D721Med (cell line): ENCODE measurements at places on chromosomes 1 and 21.
A peak's percentile ranks its signal among the peaks of the same experiment; 100 is the strongest.

DNA sequence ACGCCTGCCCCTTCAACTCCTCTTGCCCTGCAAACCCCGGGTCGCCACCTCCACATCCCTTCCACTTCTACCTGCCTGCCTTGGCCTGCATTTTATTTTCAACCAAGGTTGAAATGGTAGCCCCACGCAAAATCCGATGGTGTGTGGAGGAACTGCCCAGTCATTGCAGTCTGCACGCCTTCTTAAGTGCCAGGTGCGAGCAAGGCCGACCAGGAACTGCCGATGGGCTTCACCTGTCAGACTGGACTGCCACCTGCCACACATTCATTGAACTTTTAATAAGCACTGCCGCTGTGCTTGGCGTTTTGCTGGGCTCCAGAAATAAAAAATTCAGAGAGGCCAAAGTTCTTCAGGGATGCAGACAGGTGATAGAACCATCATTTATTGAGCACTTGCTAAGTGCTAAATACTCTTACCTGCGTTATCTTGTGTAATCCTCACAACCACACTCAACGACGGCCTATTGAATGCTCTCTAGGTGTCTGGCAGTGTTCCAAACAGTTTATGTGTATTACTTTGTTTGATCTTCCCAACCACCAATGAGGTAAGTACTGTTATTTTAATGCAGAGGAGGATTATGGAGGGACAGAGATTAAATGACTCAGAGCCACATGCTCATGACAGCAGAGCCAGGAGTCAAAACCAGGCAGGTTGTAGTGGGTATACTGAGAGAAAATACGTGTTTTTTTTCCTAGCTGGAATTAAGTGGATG, 36.2 kb downstream of the CACHD1 start:
- peak; percentile 17 for DNase-seq

DNA sequence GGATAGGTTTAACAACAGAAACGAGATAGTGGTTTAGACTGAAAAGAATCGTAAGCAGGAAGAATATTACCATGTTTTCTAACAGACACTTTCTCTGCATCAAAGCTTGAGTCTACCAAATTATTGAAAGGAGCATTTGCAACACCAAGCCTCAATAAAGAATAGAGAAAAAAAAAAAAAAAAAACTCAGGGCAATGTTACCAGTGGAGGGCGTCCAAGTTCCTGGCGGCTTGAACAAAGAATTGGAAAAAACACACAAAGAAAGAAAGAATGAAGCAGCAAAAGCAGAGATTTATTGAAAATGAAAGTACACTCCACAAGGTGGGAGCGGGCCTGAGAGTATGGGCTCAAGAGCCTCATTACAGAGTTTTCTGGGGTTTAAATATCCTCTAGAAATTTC, 686.5 kb upstream of the ADGRL2 start:
- no peak for DNase-seq

- peak; percentile 61 for DNase-seq
These were observed 4.6 kb downstream of the KCNC4 start for GRCh38 chr1:110214454-110215404.

DNA sequence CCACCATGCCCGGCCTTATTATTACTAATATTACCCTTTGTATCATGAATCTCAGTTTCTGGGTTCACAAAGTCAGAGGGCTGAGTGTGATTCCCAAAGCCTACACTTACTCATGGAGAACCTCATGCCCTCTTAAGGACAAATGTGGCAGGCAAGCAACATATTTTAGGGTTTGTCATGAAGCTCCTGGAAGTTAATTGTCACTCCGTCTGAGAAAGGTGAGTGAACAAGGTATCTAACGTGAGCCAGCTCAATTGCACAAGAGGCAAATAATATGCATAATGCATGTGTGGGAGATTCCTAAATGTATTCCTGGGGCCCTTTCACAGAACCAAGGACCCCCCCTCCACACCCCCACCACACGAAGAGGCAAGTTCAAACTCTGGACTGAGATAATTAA, 10.1 kb upstream of the TIAM1 start:
- DNase-seq, result no peak

GRCh38 chr1:224779536-224779935, 149.9 kb upstream of the DNAH14 start:
- no peak for DNase-seq

DNA sequence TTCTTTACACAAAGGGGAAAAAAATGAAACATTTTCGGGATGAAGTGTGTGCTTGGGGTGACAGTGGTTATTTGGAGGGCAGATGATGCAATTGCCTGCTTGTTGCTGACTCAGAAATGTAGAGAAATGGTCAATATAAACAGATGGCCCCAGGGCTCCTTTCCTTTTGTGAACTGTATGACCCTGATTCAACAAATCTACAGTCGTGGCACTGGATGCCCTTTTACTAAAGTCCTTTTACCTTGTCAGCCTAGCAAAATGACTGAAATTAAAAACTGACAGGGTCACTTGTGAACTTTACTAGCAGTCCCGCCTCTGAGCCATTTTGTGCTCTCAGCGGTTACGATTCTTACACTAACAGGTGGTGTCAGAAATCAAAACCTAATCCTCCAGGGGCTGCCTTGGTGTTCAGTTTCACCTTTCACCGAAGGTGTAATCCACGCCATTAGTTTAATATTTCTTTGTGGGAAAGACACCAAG, 49.8 kb downstream of the GREM2 start:
- DNase-seq, result no peak

DNA sequence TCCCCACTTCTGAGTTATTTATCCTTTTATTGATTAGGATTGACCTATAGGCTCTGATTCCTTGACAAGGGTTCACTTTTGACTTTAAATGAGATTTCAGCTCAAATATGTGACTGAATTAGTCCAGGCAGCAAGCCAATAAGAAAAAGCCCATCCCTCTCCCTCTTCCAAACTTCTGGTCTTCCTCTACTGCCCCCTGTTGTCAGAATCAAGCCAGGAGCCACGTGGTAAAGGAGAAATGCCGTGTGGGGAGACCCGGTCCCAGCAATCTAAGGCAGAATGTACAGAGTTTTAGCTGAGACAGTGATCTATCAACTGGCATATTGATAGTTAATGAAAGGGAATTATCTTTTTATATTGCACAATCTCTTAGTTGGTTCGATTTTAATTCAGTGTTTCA, 5.2 kb downstream of the ADAMTS5 start:
- no peak for DNase-seq

DNA sequence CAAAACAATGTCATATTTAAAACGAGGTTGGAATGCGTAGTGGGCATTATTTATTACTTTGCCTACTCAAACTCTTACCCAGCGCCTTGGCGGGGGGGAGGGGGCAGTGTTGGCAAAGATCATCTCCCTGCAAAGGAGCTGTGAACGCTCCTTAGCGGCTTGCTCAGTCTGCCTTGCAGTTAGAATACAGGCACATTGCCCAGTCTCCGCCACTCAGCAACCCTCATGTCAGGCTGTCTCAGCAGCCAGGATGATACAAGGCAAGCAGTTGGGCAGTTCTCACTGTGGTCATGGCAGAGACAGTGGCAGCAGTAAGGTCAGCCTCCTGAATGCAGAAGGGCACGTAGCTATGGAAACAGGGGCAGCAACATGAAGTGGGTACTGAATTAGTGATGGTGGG, 170.4 kb upstream of the KCNK2 start:
- no peak for DNase-seq

DNA sequence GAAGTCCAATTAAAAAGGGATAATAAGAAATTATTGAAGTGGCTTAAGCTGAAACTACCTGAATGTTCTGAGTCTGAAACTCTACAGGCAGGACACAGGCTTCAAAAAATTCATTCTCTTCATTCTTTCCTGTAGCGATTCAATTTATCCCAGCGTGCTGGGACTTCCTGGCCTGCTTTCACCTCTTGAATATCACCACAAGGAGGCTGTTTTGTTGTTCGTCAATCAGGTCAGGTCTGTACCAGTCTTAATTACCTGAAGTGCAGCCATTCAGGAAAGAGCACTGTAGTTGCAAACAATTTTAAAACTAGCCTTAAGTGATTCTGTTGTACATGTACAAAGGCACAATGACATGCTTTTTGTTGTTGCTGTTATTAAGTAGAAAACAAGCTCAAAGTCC, 38.4 kb downstream of the FYB2 start:
- no peak for DNase-seq

GRCh38 chr1:6939363-6939762, 154.1 kb downstream of the CAMTA1 start:
- no peak for DNase-seq

- no peak for DNase-seq
These were observed 517.6 kb downstream of the PTPRU start for GRCh38 chr1:29753771-29754572.

DNA sequence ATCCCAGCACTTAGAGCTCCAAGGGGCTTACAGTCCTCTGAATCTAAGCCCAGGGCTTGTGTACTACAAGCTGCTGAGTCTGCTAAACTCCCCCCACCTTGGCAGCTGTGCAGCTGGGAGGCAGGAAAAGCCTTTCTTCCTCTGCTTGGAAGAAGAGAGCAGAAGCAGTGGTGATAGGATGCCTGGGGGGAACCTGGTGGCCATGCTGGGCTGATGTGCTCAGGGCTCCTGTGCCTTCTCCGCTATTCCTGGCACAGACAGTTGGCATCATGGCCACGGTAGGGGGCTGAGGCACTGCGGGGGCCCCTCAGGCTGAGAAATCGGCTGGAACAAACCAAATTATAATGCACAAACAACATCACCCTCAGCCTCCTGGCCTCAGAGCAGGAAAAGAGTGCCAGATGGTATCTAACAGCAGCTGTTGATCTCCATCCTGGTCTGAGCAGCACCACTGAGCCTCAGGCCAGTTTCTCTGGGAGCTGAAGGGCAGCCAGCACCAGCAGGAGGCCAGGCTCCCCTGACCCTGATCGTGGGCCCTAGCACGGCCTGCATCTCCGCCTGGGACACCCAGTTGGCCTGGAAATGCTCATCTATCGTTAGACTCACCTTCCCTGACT, 35.8 kb downstream of the ECE1 start:
- peak; percentile 39 for DNase-seq

DNA sequence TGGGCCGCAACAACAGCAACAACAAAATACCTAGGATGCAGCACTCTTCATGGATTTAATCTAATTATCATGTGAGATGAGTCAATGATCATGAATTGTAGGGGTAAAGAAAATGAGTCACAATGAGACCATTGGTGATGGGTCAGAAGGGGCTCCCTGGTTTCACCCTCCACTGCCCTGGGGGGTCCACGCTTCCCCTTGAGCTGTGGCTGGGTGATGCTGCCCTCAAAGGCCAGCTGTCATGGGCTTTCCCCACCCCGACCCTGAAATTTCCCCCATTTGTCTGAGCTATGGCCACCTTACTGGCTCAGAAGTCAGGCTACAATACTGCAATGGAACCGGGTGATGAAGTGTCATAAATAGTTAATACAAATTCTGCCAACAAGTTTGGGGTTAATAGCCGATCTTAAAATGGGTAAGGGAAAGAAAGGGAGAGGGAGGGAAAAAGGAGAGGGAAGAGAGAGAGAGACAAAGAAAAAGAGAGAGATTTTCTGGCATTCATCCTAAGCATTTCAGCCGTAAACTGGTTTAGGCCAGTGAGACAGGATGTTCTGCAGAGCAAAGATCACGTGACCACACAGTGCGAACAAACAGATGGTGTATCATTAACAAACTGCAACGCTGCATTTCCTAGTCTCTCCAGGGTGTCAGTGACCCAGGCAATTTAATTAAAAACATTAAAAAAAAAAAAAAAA, 143.4 kb upstream of the ERRFI1 start:
- no peak for DNase-seq

- DNase-seq, result no peak
These were observed 5.7 kb downstream of the LRRC71 start for GRCh38 chr1:156926175-156926574.

- DNase-seq, result no peak
These were observed 35.2 kb downstream of the KANK4 start for GRCh38 chr1:62283986-62284385.

- no peak for DNase-seq
These were observed 13.8 kb upstream of the KCNQ4 start for GRCh38 chr1:40769815-40770214.

- no peak for DNase-seq
These were observed 16.0 kb upstream of the SLC2A7 start for GRCh38 chr1:9042272-9042671.

GRCh38 chr1:210527091-210527490, 198.4 kb downstream of the HHAT start:
- no peak for DNase-seq

DNA sequence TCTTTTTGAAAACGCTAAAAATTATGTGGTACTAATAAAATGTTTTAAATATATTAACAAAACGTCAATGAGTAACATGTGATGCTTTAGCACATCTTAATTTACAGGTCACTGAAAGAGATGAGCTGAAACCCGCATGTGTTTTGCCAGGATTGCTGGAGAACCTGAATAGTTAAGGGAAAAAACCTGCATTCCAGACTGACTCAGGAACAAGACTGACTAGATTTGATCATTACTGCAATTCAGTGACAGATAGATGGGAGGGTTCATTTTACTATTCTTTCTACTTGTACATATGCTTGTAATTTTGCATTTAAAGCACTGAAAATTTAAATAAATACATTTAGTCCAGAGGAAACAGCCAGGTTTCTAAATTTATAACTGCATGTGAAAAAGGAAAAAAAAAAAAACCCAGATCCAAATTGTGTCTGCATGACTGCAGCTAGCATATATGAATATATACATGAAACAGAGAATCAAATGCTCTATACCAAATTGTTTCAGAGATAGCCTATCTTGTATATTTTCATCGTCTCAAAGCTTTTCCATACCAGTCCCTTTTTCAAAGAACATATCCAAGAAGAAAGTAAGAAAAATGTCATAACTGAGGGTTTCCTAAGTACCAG, 71.7 kb downstream of the APP start:
- no peak for DNase-seq

DNA sequence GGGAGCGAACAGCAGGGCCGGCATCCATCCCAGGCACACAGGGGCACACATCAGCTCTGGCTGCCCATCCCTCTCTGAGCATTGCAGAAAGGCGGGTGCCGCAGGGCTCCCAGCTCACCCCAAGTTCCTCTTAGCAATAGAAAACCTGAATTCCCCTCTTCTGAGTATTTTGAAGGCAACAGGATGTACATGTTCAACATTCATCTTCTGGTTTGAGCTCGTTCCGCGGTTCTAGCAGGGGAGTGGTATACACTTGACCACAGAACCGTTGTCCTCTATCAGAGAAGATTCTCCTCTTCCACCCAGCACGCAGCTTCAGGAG, 23.6 kb downstream of the ACTA1 start:
- no peak for DNase-seq

GRCh38 chr1:9840176-9840575, 16.4 kb upstream of the CLSTN1 start:
- DNase-seq, result no peak
